ENCODE measurements at places on chromosomes 13 and 19.

GRCh38 chr19:14425696-14426138 lies 6.6 kb upstream of the DDX39A start:
- DNase-seq: no peak

DNA sequence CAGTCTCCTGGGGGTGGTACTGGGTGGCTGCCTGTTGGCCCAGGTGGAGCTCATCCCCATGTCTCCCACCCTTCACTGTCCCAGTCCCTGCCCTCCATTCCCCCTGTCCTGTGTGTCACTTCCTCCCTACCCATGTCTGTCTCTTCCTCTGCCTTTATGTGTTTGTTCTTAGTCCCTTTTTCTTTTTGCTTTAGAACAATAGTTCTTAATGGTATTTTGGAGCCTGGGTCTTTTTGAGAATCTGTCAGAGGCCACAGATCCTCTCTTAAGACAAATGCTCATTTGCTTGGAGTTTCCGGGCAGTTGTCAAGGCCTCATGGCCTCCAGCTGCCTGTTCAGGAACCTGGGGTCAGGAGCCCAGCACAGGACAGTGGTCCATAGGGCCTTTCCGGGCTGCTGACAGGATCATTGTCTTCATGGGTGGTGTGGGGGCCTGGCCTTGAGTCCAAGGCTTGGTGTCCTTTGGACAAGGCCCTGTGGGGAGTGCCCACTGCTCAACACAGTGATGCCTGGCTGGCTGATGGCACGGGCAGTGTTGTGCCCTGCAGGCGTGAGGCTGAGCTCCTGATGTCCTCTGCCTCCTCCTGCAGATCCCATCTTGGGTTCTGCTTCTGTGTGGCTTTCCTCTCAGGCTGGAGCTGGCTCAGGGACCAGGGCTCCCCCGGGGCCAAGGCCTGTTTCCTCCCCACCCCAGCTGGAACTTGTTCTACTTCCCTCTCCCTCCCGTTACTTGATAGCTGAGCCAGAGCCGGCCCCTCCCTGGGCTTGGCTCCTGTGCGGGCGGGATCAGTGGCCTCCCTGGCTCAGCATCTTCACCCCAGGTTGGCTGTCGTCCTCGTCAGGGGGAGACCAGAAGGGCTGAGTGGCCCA lies 3.5 kb downstream of the EGLN2 start:
- DNase-seq: no peak

GRCh38 chr19:47781590-47782262 lies 3.2 kb downstream of the SELENOW start:
- peak; percentile 33 for DNase-seq

DNA sequence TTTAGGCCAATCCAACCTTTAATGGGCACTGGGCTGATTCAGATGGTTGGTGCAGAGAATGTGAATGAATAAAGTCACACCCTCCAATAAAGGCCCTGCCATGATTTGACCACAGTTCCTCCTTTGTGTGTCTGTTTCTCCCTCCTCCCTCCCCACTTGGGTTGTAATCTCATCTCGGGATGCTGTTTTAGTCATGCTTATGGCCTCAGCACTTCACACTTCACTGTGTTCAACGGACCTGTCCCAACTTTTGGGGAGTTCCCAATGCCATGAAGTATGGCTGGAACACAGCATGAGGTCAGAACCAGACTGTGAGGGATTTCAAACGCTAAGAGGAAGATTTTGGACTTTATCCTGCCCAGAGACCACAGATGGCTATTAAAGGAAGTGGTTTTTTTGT lies 5.6 kb upstream of the RAB8A start:
- DNase-seq: no peak

- DNase-seq: no peak
Observed at GRCh38 chr13:91086936-91087716, 260.4 kb upstream of the MIR17HG start.

GRCh38 chr19:44777715-44778347 lies at the start of gene CBLC:
CBLC (plus strand) TSS chr19:44777890; CDS start chr19:44777932, 42 bp downstream.
- DNase-seq: no peak

DNA sequence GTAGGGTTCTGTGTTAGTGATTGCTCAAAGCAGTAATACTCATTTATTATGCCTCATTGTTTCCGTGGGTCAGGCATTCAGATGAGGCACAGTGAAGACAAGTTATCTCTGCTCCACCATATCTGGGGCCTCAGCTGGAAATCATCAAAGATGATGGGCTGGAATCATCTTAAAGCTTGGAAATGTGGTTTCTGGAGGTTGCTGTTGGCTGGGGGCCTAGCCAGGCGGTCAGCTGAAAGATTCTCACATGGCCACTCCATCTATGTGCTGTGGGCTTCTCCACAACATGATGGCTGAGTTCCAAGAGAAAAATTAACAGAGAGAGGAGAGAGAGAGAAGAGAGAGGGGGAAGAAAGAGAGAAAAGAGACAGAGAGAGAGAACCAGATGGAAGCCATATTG lies 75.5 kb downstream of the OLFM4 start:
- no peak for DNase-seq
